ENCODE measurements at places on chromosomes 12 and 14.

GRCh38 chr12:25119020-25119419 is 75.9 kb downstream of the DNAI7 start:
- DNase-seq, result no peak

- DNase-seq, result no peak
Observed at GRCh38 chr12:16611146-16611545, 5.2 kb upstream of the LMO3 start.

- DNase-seq, result no peak
Observed at GRCh38 chr12:27337376-27337775, 4.7 kb downstream of the BMAL2 start.

GRCh38 chr14:84064316-84065125 is 1465.4 kb upstream of the FLRT2 start:
- no peak for DNase-seq

DNA sequence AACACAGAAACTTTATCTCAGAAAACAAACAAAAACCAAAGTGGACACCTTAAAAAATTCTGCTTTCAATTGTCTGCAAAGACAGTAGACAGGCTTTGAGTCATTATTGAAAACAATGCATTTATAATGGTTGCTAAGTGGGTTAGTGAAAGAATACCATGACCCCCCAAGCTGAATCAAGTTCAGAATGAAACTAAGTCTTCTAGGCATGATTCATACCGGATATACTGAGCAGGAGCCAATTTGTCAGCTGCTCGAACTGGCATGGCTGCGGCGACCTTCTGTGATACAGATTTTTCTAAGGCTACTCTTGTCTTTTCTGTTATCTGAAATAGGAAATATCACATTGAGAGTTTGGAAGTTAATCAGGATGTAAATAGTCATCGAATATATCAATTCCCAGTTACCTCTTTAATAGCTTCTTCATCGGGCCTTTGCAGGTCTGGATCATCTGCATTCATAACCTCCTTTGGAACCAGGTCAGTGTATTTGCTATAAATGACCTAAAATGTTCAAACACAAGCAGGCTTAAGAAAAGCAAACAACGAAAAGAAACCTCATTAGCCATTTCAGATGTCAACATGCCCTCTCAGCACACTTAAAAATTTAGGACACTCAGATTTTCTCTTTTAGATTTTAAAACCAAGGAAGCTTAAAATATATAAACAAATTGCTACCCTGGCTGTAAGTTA is 22.3 kb downstream of the SNW1 start:
- DNase-seq, result no peak

- no peak for DNase-seq
Observed at GRCh38 chr12:75891072-75891471, 140.5 kb downstream of the PHLDA1 start.

GRCh38 chr14:32449648-32450047 is 120.5 kb downstream of the AKAP6 start:
- no peak for DNase-seq

GRCh38 chr12:20527417-20528163 is 159.3 kb downstream of the PDE3A start:
- no peak for DNase-seq

- no peak for DNase-seq
Observed at GRCh38 chr12:51866762-51867161, 18.2 kb upstream of the FIGNL2 start.

DNA sequence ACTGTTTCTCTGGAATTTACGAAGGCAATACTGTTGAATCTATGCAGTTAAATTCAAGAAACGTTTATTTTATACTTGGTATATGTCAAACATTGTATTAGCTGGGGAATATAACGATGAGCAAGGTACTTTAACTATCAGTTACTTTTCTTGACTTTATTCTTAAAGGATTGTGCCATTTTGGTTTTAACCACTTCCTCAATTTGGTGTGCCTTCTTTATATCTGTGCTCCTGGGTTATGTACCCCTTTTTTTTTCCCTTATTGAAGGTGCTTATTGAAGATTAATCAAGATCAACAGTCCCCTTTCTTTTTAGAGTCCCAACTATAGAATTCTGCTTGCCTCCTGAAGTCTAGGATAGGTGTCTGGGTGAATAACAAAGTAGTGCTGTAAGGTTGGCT is 5.8 kb downstream of the RAB21 start:
- DNase-seq, result no peak

DNA sequence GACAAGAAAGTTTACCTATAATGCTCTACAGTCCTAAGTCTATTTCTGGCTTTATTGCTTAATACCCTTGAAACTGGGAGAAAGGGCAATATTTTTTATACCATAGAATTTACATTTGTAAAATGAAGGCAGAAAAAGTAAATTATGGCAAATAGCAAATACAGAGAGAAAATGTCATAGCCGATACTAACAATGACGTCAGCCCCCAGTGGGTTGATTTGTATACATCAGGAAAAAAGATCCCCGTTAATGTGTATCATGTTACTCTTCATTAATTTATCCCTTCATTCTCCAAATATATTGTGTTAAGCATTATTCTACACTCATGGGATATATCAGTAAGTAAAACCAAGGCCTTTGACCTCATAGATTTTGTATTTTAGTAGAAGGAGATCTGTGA is 445.1 kb upstream of the SYT1 start:
- no peak for DNase-seq

GRCh38 chr12:128693115-128693514 is 130.6 kb downstream of the SLC15A4 start:
- DNase-seq, result no peak

GRCh38 chr12:74483057-74483456 is 54.6 kb upstream of the ATXN7L3B start:
- no peak for DNase-seq

DNA sequence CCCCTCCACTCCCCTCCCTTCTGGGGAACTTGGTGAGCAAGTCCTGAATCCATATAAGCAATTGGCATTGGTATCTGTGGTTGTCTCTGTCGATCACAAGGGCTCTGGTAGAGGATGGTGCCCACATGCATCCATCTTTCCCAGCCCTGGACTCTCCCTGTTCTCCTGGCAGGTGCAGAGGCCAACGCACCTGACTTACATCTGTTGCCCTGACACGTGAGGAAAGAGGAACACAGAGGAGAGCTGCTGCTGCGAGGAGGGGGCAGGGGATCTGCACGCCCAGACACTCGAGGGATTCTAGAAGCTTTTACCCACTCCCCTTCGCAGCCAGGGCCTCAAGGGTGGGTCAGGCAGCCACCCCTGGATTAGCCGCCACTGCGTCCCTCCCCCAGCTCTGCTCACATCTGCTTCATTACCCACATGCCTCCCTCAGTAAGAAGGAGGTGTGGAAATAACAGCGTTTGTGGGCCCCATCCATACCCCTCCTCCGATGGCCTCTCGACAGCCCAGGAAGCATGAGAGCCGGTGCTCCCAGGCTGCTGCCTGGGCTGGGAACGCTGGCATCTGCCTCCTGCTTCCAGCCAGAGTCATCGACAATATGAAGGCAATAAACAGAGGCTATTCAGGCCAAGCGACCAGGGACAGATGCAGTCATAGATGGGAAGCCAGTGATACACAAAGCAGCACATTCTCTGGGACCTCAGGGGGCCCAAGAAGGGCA is 56.5 kb downstream of the KDM2B start:
- no peak for DNase-seq

DNA sequence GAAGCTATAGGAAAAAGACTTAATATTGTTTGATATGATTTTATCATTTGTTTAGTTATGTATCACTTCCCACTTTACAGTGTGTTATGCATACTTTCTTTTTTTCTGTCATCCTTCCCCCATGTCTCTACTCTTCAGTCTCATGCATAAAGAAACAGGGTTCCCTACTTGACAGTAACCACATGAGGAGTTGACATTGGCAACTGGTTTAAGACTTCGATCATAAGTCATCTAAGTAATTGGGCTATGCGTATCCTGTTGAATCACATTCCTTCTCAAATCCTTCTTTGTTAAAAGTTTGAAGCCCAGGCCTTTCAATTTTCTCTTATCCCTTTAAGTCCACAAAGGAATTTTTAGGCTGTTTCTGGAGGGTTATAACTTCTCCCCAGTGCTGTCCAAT is 358.7 kb downstream of the RAD51B start:
- DNase-seq, result no peak

DNA sequence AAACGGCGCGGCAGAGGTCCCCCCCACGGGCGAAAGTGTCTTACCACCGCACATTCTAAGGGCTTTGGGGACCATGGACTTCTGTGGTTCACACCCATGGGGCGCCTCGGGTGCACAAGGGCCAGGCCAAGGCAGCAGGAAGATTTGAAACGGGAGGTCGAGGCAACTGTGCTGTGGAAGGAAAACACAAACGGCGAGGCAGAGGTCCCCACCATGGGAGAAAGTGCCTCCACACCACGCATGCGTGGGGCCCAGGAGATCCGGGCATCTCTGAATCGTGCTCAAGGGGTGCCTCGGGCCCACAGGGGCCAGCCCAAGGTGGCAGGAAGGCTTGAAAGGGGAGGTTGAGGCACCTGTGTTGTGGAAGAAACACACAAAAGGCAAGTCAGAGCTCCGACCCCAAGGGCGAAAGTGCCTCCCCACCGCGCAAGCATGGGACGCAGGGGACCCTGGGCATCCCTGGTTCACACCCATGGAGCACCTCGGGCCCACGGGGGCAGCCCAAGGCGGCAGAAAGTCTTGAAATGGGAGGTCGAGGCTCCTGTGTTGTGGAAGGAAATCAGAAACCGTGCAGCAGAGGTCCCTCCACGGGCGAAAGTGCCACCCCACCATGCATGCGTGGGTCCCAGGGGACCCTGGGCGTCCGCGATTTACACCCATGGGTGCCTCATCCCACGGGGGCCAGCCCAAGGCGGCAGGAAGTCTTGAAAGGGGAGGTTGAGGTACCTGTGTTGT is 371.0 kb downstream of the ALG10 start:
- DNase-seq, result no peak

- no peak for DNase-seq
Observed at GRCh38 chr14:71532790-71533189, 399.4 kb upstream of the RGS6 start.

- DNase-seq, result no peak
Observed at GRCh38 chr14:97200245-97200644, 403.1 kb downstream of the VRK1 start.

- no peak for DNase-seq
Observed at GRCh38 chr12:113559466-113559865, 87.8 kb upstream of the LHX5 start.

- DNase-seq, result no peak
Observed at GRCh38 chr12:12511021-12511783, 51.5 kb downstream of the DUSP16 start.

DNA sequence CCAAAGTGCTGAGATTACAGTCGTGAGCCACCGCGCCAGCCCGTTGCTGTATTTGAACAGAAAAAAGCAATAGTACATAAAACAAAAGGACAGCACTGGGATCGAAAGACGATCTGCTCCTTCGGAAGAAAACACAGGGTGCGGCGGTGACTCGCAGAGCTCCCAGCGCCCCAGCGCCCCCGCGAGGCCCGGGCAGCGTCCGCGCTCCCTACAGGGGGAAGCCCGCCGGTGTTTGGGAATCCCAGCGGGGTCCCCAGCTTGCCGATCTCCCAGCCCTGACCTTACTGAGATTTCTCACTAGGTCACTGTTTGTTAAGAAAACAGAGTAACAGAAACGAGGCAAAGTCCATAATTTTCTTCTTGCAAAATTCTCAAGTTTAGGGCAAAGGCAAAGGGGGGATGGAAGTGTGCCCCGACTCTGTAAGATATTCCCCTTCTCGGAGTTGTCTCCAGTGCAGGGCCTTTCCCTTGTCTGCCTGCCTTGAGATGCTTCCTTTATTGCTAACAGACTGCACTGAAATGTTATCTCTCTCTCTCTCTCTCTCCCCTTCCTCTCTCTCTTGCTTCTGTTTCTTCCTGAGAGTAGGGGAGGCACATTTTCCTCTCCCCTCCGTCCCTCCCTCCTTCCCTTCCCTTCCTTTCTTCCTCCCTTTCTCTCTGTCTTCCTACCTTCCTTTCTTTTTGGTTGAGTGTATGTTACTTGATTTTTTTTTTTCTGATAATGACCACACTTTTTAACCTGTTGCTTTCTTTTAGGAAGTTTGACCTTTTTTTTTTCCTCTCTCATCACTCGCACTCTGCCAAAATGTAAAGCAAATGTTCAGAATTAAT is 91.9 kb downstream of the TMEM30B start:
- DNase-seq, result no peak

DNA sequence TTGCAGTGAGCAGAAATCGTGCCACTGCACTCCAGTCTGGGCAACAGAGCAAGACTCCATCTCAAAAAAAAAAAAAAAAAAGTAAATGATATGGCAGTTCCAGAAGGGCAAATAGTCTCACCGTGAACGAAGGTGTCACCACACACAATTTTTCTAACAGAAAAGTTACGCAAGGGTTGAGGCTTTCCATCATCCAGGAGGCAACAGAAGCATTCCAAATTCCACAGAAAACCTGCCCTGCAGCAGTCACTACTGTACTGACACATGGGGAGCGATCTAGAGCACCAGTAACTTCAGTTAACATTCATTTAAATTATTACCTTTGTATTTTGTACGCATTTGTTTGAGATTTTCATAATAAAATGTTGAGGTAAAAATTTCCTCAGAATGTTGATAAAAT is 24.8 kb downstream of the TMCC3 start:
- DNase-seq, result no peak

GRCh38 chr14:55867719-55868118 is 250.5 kb upstream of the PELI2 start:
- no peak for DNase-seq

DNA sequence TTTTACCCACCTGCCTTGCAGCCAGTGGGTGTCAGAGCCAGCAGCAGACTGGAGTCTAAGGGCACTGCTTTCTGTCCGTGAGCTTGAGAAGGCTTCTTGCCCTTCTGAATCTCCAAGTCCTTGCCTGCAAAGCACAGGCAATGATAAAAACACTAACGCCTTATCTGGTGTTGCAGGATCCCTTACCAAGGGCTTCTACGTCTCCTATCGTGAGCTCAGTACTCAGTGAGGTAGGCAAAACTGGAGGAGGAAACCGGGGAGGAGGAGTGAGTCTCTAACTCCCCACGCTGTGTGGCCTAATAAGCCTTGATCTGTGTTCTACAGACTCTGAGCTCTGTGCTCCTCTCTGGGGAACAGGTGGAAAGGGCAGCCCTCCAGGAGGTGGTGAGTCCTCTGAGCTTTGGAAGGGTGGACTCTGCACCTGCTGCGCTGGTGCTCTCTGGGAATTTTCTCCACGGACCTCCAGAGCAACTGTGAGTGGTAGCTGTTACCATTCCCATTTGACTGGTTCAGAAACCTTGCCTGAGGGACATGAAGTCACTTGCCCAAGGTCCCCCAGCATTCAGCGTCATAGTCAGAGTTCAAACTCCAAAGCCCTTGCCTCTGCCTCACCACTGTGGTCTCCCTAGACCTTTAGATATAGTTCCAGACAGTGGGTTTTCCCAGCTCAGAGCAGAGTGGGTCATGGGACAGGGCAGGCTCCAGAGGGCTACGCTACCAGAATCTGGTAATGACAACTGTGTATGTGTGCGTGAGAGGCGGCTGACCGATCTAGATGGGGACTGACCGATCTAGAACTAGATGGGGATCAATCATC is 7.0 kb upstream of the MARK3 start:
- DNase-seq, result no peak

GRCh38 chr14:23284654-23285529 is 1.0 kb downstream of the HOMEZ start:
- DNase-seq, result no peak

- DNase-seq, result no peak
Observed at GRCh38 chr12:67269633-67270573, 745 bp downstream of the CAND1 start.

Measured in amniotic stem cell (primary cell).